ENCODE measurements at places on chromosomes 7 and 10.

GRCh38 chr10:46091828-46092523 lies 45.9 kb upstream of the MSMB start:
- DNase-seq: peak; percentile 18

GRCh38 chr7:38312821-38313220 lies 39.4 kb upstream of the TARP start:
- DNase-seq: peak; percentile 73

DNA sequence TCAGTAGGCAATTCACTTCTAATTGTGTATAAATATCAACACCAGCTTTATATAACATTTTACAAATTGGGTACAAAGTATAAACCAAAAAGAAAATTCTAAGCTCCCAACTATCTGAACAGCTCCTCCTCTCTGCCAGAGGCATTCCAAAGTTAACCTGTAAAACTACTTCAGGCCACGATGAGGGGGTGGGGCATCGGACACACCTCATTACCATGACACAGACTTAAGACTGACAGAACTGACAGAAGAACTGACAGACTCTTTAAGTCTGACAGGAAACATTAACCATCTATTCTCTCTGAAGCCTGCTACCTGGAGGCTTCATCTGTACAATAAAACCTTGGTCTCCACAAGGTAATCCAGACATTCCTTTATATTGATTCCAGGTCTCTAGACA lies 12.3 kb downstream of the ESYT2 start:
- no peak for DNase-seq

DNA sequence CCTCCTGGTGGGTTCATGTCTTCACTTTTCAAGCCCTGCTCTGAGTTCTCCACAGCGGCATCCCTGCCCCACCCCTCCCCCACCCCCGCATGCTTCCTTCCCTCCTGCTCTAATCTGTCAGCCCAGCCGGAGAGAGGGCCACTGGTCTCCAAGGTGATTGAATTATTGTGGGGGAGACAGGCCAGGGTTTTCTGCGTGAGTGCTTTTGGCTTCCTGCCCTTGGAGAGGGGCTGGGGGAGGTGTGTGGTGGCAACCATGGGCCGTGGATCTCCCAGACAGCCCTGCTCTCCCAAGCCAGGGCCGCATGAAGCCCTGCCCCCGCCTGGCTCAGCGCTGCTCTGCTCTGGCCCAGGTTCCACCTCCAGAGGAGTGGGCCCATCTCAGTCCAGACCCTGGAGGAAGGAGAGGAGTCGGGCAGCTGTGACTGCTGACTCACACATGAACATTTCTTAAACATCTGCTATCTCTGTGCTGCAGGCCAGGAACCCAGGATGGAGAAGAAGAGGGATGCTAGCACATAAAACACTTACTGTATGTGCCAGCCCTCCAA lies 109.9 kb downstream of the ZMIZ1 start:
- no peak for DNase-seq

DNA sequence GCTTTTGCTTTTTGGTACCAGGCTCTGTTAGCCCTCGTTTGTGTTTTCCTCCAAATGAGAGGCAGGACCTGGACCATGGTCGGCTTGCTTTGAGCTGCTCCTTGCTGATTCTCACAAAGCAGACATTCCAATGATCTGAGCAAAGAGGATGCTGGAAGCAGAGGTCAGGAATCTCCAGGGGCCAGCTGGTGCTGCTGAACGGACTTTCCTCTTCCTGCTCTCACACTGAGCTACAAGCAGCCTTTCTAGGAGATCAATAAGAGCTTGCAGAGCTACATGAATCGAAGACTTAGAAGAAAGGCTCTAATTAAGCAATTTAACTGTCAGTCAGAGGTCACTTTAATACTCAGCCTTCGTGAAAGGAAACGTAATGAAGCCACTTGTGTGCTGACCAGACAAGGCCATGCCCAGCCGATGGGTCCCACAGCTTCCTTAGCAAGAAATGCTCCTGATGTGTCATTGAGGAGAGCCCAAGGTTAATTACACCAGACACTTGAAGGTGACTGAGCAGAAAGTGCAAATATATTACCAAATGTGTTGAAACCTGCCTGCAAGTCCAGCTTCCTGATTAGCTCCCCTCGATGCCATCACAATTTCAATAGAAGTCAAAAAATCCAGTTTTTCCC lies 151.3 kb upstream of the RSU1 start:
- DNase-seq: peak; percentile 65
